Stimulated activated CD4-positive, alpha-beta T cell treated with anti-CD3 and anti-CD28 coated beads, Interleukin-1b, Interleukin-23, amount 100 ng/mL, for 1 hour (primary cell): ENCODE measurements at places on chromosomes 4 and X.

- DNase-seq, result no peak
These were observed 3.7 kb upstream of the SPARCL1 start for GRCh38 chr4:87532907-87533306.

- no peak for DNase-seq
These were observed 1.1 kb downstream of the HSPA4L start for GRCh38 chr4:127783026-127783769.

DNA sequence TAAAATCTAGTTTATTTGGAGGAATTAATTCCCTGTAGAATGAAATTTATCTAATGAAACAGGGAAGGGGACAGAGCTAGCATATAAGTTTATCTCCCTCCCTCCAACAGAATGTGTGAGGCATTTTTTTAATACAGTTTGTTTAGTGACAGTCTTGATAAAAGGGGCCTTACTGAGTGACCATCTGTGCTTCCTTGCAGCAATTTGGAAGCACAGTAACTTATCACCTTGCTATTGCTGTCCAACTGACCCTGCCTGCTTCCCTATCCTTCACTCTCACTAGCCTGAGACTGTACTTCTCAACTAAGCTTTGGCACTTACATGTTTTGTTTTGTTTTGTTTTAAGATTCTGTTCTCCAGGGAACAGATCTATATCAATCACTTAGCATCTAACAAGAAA lies 31.1 kb upstream of the KCTD8 start:
- DNase-seq, result no peak

DNA sequence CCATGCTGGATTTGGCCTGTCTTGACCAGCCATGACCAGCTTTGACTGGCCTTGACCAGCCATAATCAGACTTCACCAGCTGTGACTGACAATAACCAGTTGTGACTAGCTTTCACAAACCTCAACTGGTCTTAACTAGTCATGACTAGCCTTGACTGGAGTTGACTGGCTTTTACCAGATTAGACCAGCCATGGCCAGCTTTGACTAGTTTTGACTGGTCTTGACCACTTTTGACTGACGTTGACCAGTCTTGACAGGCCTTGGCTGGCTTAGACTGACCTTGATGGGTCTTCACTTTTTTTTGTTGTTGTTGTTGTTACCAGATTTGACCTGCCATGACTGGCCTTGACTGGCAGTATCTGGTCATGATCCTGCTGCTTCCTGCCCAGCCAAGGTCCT lies 67.4 kb downstream of the RLIM start:
- DNase-seq, result no peak

GRCh38 chr4:40960941-40961340 lies 211.2 kb downstream of the NSUN7 start:
- no peak for DNase-seq

DNA sequence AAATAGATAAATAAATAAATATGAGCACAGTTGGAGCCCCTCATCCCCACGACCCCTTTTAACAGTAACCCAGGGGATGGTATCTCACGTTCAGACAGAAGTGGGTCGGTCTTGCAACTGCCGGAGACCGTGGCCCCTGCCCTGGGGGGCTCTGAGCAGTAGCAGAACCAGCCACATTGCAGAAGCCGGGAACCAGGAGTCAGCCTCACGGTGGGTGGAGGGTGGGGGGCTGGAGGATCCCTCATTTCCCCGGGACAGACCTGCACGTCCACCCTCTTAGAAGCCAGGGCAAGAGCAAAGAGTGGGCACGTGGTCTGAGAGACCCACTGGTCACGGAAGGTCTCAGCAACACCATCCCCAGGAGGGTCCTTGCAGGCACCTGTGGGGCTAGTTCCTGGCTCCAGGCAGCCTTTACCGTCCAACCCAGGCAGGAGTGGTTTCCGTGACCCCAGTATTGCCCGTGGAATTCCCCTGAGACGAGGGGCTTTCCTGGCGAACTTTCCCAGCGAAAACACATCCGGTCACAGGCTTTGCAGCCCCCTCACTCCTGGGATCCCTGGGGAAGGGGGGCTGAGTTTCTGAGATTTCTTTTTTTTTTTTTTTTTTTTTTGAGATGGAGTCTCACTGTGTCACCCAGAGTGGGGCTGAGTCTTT lies 8.8 kb upstream of the IL3RA start:
- DNase-seq, result no peak

DNA sequence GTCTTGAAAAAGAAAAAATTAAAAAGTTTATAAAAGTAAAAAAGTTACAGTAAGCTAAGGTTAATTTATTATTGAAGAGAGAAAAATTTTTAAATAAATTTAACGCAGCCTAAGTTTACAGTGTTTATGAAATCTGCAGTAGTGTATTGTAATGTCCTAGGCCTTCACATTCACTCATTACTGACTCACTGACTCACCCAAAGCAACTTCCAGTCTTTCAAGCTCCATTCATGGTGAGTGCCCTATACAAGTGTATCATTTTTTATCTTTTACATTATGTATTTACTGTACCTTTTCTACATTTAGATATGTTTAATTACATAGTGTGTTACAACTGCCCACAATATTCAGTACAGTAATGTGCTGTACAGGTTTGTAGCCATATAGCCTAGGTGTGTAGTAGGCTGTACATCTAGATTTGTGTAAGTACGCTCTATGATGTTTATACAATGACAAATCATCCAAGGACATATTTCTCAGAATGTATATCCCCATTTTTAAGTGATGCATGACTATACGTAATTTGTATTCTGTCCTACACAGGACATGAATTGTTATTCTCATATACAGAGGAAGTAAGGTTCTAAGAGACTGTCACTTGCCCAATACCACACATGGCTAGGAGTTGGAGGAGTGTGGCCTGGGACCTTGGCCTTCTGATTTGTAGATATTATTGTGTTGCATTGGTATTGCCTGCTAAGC lies 19.5 kb upstream of the PDCL2 start:
- DNase-seq, result no peak

DNA sequence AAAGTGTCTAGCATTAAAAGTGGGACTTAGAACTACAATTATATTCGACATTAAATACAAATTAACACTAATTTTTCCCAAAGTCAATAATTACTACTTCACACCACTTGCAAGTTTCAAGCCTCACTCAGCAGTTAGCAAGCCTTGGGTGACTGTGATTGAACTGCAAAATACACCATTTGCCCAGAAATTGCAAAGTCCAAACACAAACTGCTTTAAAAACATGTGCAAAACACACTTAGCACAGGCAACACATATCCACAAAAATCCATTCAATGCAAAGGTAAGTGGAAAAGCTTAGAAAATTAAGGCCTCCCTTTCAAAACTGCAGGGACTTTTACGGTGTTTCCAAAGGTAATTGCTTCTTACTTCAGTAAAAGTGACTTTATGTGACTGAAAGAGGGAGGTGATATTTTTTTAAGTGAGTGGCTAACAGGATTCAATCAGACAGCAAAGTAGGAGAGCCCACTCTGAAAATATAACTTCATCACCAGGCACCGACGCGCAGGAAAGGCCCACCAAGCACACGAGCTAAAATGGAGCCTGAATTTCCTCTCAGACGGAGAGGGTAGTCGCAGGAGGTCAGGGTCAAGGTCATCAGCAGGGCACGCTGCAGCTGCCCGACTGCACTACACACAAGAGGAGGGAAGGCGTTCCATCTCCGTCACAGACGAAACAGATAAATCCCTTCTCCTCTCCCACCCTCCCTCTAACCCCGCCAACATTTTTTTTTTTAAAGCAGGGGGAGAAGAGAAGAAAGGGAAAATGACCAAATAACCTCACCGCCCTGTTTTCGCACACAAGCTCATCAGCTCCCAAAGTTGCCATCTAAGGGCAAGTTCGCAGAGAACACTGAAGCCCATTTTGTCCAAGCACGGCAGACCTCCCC lies 3.1 kb downstream of the ZNF827 start:
- DNase-seq, result no peak

DNA sequence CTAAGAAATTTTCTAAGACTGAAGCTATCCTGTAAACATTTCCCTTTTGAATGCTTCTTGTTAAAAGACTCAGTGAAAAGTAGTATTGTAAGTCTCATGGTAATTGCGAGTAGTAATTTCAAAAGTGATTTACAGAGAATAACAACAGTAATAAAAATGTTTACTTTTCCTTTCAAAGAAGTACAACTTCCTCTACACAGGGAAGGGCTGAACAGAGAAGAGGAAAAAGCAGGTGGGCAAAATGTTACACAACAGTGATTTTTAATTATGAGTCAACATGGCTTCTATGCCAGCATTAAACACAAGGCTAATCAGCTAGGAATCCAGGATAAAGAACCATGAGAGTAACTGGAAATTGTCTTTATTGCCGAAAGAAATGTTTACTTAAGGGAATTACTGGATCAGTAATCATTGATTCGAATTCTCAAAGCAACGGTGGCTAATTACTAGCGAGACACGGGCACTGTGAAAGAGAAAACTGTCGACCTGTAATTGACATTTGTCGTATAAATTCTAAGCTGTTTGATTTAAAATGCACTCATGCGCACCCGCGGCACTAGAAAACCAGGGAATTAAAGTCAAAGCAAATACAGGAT lies 15.4 kb downstream of the UTP3 start:
- DNase-seq, result no peak

DNA sequence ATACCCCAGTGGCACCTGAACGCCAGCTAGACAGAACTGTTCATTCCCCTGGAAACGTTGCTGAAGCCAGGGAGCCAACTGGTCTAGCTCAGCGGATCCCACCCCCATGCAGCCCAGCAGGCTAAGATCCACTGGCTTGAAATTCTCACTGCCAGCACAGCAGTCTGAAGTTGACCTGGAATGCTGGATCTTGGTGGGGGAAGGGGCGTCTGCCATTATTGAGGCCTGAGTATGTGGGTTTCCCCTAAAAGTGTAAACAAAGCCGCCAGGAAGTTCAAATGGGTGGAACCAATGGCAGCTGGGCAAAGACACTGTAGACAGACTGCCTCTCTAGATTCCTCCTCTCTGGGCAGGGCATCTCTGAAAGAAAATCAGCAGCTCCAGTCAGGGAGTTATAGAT lies 213.0 kb downstream of the NKX6-1 start:
- DNase-seq, result no peak

GRCh38 chr4:86661006-86661405 lies 66.9 kb downstream of the PTPN13 start:
- DNase-seq, result no peak

DNA sequence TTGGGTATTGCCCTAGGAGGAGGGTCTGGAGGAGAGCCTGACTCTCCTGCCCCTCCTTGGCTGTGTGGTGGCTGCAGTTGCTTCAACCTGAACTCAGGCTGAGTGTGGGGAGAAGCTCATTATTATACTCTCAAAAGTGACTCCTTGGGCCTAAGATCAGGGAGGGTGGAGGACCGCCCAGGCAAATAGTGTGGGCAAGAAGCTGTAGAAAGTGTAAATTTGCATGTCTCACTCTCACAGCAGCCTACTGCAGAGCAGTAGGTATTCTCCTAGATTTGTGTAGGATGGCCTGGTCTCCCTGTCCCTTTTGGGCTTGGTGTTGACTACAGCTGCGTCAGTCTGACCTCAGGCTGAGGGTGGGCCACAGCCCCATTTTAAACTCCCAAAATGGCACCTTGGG lies 156.1 kb downstream of the ZNF330 start:
- no peak for DNase-seq

- DNase-seq, result no peak
These were observed 722.5 kb upstream of the PRKX start for GRCh38 chrX:4435905-4436304.

DNA sequence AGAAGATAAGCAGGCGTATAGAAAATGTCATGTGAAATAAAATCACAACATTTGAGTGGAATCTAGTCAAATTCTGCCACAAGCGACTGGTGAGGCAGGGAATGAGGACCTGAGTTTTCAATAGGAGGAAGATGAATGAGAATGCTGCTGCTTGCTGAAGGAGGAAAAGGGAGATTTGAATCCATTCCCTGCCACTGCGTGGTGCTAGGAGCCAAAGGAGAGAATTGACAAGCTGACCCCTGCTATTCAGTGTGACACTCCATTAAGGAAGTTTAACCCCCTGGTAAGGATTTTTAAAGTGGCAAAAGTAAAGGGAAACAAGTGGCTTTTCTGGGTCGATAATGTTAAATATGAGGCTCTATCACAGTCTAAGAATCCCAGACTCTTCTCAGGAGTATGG lies 314.0 kb downstream of the NAF1 start:
- no peak for DNase-seq

GRCh38 chr4:2330091-2331042 lies 68.5 kb upstream of the MXD4 start:
- no peak for DNase-seq

DNA sequence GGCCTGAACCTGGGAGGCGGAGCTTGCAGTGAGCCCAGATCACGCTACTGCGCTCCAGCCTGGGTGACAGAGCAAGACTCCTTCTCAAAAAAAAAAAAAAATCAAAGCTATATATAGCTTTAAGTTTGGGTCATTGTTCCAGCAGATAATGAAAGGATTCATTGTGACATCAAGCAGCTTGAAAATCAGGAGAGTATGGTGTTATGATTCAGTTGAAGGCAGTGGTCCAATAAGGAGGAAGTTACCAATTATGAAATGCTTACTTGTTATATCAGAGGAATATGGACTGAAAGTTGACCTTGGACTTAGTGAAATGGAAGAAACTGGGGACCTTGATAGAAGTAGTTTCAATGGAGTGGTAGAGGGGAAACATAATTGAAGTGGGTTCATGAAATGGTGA lies 140.4 kb upstream of the MAD2L1 start:
- DNase-seq, result no peak

- no peak for DNase-seq
These were observed 1020.0 kb upstream of the GRID2 start for GRCh38 chr4:91283726-91284230.

DNA sequence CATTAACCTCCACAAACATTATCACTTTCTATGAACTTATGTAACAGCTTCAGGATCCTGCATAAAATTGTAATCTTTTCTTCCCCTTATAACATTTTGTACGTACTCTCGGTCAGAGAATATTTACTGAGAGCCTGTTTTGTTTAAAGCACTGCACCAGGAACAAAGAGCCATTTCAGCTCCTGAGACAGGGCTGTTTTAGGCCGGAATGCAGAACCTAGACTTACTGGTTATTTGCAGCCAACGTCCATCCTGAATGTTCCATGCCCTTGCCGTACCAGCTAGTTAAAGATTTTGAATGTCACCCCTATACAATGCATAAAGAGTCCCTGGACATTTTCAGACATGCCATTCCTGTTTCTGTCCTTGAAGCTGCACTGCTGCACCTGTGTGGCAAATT lies 248.8 kb downstream of the PCDH7 start:
- no peak for DNase-seq

GRCh38 chr4:1593881-1594345 lies 90.2 kb downstream of the FAM53A start:
- DNase-seq, result no peak

DNA sequence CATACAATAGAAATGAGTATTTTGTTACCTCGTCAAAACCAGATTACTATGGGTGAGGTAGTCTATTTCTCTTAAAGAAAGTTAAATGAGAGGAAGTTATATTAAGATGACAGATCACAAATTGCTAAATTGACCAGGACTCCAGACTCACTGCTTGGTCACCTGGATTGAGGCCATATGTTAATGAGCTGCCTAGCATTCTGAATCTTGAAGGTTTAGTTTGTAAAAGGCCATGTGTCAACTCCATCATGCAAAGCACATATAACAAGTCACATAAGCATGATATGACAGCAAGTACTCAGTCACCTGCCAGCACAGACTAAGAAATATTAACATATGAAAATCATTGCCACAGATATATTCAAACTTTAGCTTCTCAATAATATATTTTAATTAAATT lies 72.6 kb downstream of the EPHA5 start:
- DNase-seq, result no peak
